ENCODE measurements at places on chromosomes 16 and 17. TPM values are rescaled to one million over a fixed set of nuclear protein-coding genes. Genes with fewer than 3 reads are reported as not detected.

DNA sequence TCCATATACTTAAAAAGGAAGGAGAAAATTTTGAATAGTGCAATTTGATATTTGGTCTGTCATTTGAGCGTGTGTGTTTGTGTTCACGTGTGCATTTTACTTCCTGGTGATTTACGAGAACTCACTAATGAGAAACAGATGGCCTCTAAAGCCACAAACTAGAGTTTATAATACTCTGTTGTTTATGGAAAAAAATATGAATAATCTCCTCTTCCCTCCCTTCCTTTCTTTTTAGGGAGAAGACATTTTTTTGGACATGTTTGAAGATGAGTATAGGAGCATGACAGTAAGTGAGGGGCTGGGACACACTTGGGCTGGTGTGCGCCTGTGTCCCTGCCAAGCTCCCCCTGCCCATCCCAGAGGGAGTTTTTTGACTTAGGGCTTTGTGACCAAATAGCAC, 102.7 kb downstream of the CLEC16A start:
- H3K27ac ChIP-seq: no peak overlapping the region
- H3K4me1 ChIP-seq: peaks cover 10% of the 10 kb centered on the region
- no peaks in the 10 kb centered on the region for H3K27me3 ChIP-seq
- peaks cover 55% of the 10 kb centered on the region for H3K36me3 ChIP-seq

DNA sequence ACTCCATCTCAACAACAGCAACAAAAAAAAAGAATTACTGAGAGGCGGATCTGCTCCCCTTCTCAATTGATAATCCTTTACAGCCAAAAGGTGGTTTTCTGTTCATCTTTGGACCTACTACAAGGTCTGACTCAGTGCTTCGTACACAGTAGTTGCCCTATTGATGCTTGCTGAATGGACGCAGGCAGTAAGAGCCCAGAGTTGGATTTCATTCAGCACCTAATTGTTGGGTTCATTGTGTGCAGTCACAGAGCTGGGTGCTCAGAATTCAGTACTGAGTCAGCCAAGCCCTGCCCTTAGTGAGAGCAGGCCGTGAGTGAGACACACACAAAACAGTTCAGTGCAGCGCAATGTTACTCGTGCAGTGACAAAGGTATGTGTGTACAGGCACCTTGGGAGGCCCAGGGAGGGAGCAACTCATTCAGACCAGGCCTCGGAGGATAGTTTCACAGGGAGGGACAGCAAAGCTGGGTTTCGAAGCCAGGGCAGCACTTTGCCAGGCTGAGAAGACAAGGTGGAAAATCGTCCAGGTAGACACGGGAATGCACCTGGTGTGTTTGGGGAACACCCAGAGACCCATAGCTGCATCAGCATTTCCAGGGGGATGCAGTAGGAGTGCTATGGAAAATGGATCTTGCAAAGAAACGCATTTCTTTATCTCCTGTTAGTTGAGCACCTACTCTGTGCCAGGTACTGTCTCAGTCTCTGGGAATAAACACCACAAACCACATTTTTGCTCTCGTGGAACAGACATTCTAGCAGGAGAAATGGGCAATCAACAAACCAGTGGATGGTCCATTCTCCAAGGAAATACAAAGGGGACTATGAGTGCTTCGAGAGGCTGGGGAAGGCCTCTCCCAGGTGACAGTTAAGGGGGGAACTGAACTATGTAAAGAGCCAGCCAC, 18.1 kb upstream of the KRT17 start:
- H3K4me3 ChIP-seq: no peak overlapping the region
- H3K36me3 ChIP-seq: no peaks in the 10 kb centered on the region
- H3K27me3 ChIP-seq: no peaks in the 10 kb centered on the region
- H3K27ac ChIP-seq: no peak overlapping the region

DNA sequence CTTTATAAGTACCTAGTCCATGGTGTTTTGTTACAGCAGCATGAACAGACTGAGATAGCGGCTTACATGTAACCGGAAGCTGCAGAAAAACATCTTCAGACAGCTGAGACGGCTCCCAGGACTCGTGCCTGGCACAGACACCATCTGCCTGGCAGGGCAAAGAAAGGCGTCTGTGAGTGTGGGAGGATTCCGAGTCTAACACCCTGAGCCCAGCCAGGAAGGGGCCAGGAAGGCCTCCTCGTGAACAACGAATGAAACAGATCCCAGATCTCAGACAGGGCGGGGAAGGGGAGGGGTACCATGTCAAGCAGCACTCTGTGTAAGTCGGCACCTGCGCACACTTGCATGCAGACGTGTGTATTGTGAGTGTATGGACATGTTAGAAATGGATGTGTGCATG, 4.4 kb upstream of the CSNK1D start:
- DNase-seq: peak; percentile 50
- no peak overlapping the region for H3K27ac ChIP-seq

GRCh38 chr16:83681381-83681956, 126.3 kb upstream of the HSBP1 start:
- no peak for DNase-seq
- H3K36me3 ChIP-seq: no peaks in the 10 kb centered on the region
- no peaks in the 10 kb centered on the region for H3K4me1 ChIP-seq
- H3K4me3 ChIP-seq: no peak overlapping the region
- H3K27me3 ChIP-seq: no peaks in the 10 kb centered on the region
- H3K27ac ChIP-seq: no peak overlapping the region

GRCh38 chr16:17171250-17172143, 299.3 kb downstream of the XYLT1 start:
- H3K27me3 ChIP-seq: no peaks in the 10 kb centered on the region
- peaks cover 40% of the 10 kb centered on the region for H3K4me1 ChIP-seq
- H3K27ac ChIP-seq: peak overlapping the region; percentile 73
- H3K36me3 ChIP-seq: no peaks in the 10 kb centered on the region
- H3K4me3 ChIP-seq: no peak overlapping the region

The PRKCB gene
- total RNA-seq: 188 TPM

The CTRB2 gene
- 1.3 TPM for total RNA-seq

The DCAF7 gene
- 80.9 TPM for total RNA-seq

The ABCC11 gene
- total RNA-seq: 0.20 TPM

The TBC1D3I gene
- not detected for total RNA-seq
